ENCODE measurements at places on chromosomes 6 and 20.

GRCh38 chr6:105688573-105688972 lies 285.7 kb upstream of the PREP start:
- DNase-seq, result no peak

DNA sequence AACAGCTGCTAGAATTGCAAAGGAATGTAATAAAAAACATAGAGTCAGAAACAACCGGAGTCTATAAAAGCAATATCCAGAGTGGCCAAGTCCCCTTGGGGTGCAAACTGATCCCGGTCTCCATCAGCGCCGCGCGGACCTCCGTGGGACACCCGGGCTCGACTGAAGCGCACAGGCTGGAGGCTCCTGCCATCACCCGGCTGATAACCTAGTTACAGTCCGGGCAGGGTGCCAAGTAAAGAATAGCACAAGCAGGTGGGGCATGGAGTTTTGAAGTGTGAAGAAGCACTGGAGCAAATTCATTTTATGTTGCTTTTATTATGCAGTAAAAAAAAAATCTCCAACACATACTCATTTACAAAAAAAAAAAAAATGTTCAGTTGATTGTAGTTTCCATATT lies 205.1 kb upstream of the GMDS start:
- DNase-seq, result no peak

GRCh38 chr6:75280131-75280855 lies 4.3 kb downstream of the TMEM30A start:
- no peak for DNase-seq

GRCh38 chr6:21592953-21593352 lies 598 bp upstream of the SOX4 start:
- no peak for DNase-seq

DNA sequence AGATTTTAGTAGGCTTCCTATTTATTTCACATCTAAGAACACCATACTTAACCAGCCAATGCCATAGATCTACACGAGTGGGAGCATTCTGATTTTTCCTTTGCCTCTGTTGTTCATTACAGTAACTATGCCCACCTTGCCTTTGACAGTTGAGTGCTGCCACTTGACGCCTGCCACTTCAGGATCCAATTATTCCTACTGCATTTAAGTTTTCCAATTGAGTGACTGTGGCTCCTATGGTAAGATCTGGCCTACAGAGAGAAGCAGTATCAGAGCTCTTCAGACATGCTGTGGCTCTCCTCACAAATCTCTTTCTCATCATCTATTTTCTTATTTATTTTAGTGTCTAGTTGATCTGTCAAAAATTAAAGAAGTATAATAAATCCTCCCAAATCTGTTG lies 403.0 kb upstream of the SPTLC3 start:
- DNase-seq, result no peak

- peak; percentile 33 for DNase-seq
Measured at GRCh38 chr6:15948930-15949900, 179.7 kb upstream of the MYLIP start.

- DNase-seq, result peak; percentile 18
Measured at GRCh38 chr6:37373822-37374471, 20.2 kb downstream of the RNF8 start.

GRCh38 chr20:41047975-41048305 lies 19.3 kb downstream of the TOP1 start:
- DNase-seq, result peak; percentile 41

All from fibroblast of skin of right quadriceps (primary cell).